ENCODE measurements at places on chromosomes 3 and 15. TPM values are rescaled to one million over a fixed set of nuclear protein-coding genes. Genes with fewer than 3 reads are reported as not detected.

IL17RD gene
- 1.4 TPM for polyA plus RNA-seq

CSPG4 gene
- polyA plus RNA-seq = 8.4 TPM

COL6A6 gene
- not detected for polyA plus RNA-seq

PPP2R3A gene
- polyA plus RNA-seq = 26.6 TPM

SLC27A2 gene
- polyA plus RNA-seq = 0.11 TPM

RBP2 gene
- not detected for polyA plus RNA-seq

All from AG04450 (cell line).